ENCODE measurements at places on chromosomes 4 and X. TPM values are rescaled to one million over a fixed set of nuclear protein-coding genes. Genes with fewer than 3 reads are reported as not detected.

- DNase-seq = no peak
Measured at GRCh38 chr4:11271263-11271662, 157.4 kb downstream of the HS3ST1 start.

DNA sequence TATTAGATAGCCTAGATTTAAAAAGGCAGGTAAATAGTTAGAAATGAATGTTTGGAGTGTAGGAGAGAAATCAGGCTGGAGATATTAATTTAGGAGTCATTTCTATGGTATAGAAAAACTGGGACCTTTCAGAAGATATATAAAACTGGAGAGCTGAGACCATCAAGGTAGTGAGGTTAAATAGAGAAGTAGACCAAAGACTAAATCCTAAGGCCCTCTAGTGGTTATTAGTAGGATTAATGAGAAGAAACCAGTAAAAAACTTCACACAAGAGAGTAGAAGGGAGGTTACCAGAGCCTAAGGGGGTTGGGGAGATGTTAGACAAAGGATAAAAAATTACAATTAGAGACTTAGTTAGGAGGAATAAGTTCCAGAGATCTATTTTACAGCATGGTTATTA lies 351.0 kb upstream of the SPANXN1 start:
- no peak for DNase-seq

- DNase-seq = peak; percentile 41
Measured at GRCh38 chr4:42750091-42750490, 93.2 kb upstream of the ATP8A1 start.

DNA sequence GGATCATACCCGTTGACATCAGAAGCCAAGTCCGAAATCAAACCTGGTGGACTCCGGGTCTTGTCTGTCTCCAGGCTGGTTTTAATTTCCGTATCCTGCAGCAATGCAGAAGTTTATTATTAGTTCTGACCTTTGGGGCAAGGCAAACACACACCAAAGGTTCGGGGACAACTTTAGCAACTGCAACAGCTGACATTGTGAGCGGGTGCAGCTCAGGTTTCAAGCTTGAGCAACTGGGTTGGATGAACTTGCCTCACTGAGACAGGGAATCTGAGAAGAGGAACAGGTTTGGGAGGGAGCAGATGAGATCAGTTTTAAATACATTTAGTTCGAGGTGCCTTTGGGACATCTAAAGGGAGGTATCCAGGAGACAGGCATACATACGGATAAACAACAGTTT lies 110.7 kb downstream of the GNL3L start:
- no peak for DNase-seq

DNA sequence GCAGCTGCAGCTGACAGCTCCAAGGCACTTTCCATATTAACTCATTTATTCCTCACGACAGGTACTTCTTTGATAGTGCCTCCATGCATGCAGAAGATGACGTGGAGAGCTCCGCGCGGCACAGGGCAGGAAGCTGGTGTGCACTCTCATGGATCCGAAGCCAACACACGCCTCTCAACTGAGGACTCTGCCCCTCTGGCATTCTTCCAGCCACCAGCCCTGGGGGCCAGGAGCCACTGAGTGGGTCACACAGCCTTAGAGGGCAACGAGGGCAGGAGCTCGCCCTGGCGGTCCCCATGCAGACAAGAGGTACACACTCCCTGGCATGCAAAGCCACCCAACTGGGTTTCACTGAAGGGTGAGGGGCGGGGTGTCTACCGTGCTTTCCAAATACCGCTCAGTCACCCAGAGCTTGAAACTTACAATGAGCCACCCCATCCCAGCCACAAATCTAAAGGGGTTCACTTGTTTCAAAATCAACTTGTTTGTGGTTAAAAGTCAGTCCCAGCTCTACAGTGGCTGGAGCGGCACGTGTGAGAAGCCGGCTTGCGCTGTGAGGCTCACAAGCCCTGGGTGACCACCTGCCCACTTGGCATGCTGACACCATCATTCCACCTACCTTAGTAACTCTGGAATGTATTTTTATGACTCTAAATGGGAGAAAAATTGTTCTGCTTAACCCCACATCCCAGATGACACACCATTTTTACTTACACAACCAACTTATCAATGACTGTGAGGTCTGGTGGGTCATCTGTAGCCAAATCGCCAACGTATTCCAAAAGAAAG lies 16.2 kb downstream of the NOP14 start:
- DNase-seq = no peak

DNA sequence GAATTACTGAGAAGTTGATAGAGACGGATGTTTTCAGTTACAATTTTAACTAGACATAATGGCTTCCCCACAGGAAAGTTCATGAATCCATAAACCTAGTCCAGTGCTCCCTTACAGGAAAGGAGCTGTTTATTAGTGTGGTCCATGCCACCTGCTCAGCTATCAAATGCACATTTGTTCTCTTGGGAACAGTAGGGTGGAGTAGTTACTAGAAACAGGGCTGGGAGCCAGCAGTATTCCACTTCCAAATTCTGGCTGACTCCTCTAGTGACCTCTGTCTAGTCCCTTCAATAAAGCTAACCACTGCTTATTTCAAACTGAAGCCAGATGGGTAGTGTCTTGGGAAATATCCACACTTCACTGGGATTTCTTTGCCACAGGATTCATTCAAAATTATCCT lies 88.4 kb upstream of the TLL1 start:
- no peak for DNase-seq

The PAGE1 gene
- total RNA-seq = not detected

GRCh38 chrX:118251271-118251670 lies 94.6 kb upstream of the WDR44 start:
- DNase-seq = no peak

DNA sequence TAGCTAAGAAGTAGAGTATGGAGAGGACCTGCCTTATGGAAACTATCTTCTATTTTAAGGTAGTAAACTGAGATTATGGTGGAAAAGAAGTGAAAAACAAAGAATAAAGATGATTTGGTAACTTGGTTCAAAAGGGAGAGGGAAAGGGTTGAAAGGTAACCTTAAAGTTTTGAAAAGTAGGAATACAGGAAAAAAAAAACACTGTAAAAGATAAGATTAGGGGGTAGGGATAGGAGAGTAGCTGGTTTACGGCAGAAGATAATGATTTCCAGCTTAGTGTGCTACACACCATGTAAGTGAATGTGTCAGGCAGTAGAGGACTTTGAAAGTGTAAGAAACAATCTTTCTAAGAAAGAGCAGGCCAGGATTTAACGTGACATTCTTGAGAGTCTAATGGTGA lies 35.3 kb downstream of the FAM13A start:
- no peak for DNase-seq

DNA sequence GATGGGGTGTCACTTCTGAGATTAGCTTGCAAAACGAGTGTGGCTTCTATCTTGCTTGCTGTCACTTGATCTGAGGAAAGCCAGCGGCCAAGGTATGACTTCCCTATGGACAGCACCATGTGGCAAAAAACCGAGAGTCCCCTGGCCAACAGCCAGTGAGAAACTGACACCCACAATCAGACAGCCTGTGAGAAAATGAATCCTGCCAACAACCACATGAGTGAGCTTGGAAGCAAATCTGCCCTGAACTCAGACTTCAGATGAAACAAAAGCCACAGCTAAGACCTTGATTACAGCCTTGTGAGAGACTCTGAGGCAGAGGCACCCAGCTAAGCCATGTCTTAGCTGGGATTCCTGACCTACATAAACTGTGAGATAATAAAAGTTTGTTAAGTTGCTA lies 45.5 kb downstream of the PPP1R2C start:
- DNase-seq = no peak

The FAM13A gene
- 38.4 TPM for total RNA-seq

The RPGR gene
- 18.1 TPM for total RNA-seq

- DNase-seq = no peak
Measured at GRCh38 chr4:108622022-108622421, 1.6 kb downstream of the RPL34 start.

The PGRMC1 gene
- 17.9 TPM for total RNA-seq

DNA sequence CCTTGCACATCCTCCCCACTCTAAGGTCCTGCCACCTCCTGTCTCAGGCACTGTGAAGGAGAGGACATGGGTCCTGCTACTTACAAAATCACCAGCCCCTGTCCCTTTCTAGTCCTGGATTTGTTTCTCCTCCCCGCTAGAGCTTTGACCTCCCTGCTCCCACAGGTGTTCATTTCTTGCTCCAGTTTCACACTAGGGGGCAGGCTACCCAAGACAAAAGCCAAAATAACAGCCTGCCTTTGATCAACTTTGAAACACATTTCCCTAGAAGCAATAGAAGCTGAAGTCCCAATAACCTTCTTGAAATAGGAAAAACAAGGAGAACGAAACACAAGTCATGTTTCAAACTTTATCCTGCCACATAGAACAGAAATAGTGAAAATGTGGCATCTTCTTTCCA lies 164.4 kb downstream of the QDPR start:
- DNase-seq = peak; percentile 3

The CENPVL1 gene
- total RNA-seq = not detected

DNA sequence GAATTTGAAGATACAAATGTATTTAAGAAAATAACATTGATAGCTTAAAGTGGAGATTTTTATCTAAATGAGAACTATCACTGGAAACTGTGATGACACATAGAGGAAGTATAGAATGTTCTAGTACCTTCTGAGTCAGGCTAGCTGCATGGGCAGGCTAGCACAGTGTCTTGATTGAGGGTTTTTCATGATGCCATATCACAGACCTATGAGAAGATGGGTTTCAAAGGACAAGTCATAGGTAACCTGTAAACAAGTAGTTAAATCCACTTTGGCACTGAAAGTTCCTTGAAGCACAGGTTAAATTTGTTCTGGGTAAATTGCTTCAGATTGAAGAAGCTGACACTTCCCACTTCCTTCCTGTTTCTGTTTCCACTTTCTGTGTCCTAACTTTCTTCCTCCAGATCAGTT lies 48.2 kb upstream of the CDKN2AIP start:
- no peak for DNase-seq

DNA sequence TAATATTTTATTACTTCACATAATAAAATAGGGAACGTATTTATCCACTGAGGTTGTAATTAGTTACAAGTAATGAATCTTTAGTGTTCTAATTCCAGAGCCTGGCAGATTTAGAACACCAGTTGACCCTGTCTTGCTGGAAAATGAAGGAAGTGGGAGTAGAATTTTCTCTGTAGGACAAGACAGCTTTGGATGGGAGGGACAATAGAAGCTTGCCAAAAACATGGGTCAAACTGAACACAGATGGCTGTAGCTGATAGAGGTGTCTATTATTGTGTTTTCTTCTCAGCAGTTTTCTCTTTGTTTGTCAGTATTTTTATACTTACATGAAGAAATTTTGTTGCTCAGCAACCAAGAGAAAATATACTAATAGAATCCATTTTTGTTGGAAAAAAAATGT lies 20.2 kb downstream of the FAT4 start:
- DNase-seq = no peak

The DACH2 gene
- total RNA-seq = not detected

The GPR173 gene
- total RNA-seq = not detected

The IGBP1 gene
- total RNA-seq = 64.0 TPM

The PRAF2 gene
- 20.4 TPM for total RNA-seq

DNA sequence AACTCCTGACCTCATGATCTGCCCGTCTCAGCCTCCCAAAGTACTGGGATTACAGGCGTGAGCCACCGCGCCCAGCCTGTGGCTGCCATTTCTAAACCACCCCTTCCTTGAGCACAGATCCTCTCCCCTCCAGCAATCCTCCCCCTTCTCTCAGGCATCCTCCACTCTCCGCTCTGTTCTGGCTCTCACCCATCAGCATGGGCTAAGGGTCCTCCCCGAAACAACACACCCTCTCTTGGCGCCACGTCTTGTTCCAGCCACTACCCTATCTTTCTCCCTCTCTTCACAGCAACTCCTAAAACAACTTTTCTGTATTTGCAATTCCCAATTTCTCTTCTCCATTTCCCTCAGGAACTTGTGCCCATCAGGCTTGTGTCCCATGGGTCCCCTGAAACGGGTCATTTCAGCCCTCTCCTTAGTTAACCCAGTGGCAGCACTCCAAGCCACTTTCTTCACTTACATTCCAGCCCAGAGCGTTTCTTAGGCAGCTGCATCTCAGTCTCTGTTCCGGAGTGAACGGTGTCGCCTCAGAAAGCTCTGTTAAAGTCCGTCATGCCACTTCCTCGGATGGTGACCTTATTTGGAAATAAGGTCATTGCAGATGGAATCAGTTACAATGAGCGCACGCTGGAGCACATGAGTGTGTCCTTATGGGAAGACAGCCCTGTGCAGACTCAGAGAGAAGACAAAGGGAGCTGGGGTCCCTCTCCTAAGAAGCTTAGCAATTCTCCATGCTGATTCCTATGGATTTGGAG lies 28.3 kb upstream of the CLDN24 start:
- no peak for DNase-seq

DNA sequence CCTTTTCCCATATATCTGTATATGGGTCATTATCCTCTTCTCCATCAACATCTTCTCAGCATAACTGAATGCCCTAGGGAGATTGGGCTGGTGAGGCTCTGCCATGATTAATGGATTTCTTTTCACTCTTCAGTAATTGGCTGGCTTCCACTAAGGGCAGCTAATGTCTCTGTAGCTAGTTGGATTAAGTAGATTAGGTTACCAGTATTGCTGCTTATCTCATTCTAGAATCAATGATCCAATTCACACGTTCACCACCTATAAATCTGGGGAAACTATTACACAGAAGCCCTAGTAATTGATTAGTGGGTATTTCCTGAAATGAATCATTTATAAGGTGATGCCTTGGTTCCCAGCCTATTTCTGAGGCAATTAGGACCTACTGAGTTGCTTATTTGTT lies 94.8 kb downstream of the KDR start:
- no peak for DNase-seq

The RRH gene
- total RNA-seq = 0.27 TPM

The TKTL2 gene
- not detected for total RNA-seq

The RWDD4 gene
- 9.9 TPM for total RNA-seq
